ENCODE measurements at places on chromosomes 12 and 14. TPM values are rescaled to one million over a fixed set of nuclear protein-coding genes. Genes with fewer than 3 reads are reported as not detected.

- H3K4me1 ChIP-seq: 0 out of 2 replicates have a peak, but pooled peaks cover 2% of the 10 kb centered on the region
- DNase-seq: peak; percentile 87
- H3K27me3 ChIP-seq: no peaks in the 10 kb centered on the region
- H3K27ac ChIP-seq: no peak overlapping the region
- H3K4me3 ChIP-seq: peak overlapping the region; percentile 28
- peaks cover 17% of the 10 kb centered on the region for H3K36me3 ChIP-seq
Measured at GRCh38 chr12:100163416-100164152, 20.9 kb upstream of the BLTP3B start.

- H3K27me3 ChIP-seq: no peaks in the 10 kb centered on the region
- peaks cover 4% of the 10 kb centered on the region for H3K36me3 ChIP-seq
- H3K4me3 ChIP-seq: peak overlapping the region; percentile 84
- no peak for DNase-seq
- H3K4me1 ChIP-seq: peaks cover 21% of the 10 kb centered on the region
Measured at GRCh38 chr12:57460468-57460784, 841 bp downstream of the GLI1 start.

Gene PPP1R1A
- 13.1 TPM for total RNA-seq

Gene ANO4
- 2.9 TPM for total RNA-seq

DNA sequence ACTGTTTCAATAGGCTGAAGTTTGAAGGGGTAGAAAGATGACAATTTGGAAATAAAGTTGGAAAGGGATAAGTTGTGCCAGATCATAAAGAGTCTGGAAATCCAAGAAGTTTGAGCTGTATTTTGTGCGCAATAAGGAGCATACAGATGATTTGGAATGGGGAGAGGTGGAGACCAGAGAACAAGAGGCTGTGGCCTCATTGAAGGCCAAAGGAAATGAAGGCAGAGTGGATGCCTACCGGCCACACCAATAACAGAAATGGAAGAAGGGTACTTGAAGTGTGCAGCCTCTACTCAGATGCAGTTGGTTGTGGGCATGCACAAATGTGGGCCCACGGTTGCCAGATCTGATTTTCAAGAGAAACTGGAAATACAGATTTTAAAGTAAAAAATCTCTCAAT lies 2.4 kb downstream of the IFT81 start:
- H3K4me3 ChIP-seq: no peak overlapping the region
- H3K36me3 ChIP-seq: no peaks in the 10 kb centered on the region
- H3K27ac ChIP-seq: no peak overlapping the region
- H3K27me3 ChIP-seq: no peaks in the 10 kb centered on the region

DNA sequence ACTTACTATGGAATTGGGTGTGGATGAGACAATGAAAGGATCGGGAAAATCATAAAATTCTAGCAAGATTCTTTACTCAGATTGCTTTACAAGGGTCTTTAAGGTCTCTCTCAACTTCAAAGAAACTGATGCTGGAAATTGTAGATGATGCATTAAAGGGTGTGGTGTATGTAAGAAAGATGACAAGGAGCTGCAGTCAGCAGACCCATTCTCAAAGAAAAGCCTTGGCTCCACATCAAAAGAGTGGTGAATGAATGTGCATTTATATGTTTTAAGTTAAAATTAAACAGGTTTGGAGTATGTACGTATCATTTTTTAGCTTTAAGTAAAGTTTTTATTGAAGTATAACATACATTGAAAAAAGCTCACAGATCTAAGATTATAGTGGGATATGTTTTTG lies 194.5 kb downstream of the C12orf75 start:
- no peaks in the 10 kb centered on the region for H3K4me1 ChIP-seq
- DNase-seq: no peak
